ENCODE measurements at places on chromosomes 16 and 17. TPM values are rescaled to one million over a fixed set of nuclear protein-coding genes. Genes with fewer than 3 reads are reported as not detected.

KCNJ2 gene
- total RNA-seq: 2.2 TPM

KRTAP2-2 gene
- total RNA-seq: not detected

SECTM1 gene
- 24.3 TPM for total RNA-seq

KCNG4 gene
- 0.15 TPM for total RNA-seq

HSD17B2 gene
- not detected for total RNA-seq

SPOP gene
- total RNA-seq: 57.0 TPM

LITAFD gene
- total RNA-seq: not detected

CCL11 gene
- total RNA-seq: not detected

ALOX12 gene
- 0.23 TPM for total RNA-seq

TMEM114 gene
- total RNA-seq: not detected

LRRC36 gene
- total RNA-seq: 4.7 TPM

ITGAL gene
- 4.7 TPM for total RNA-seq

CRHR1 gene
- total RNA-seq: not detected

DNA sequence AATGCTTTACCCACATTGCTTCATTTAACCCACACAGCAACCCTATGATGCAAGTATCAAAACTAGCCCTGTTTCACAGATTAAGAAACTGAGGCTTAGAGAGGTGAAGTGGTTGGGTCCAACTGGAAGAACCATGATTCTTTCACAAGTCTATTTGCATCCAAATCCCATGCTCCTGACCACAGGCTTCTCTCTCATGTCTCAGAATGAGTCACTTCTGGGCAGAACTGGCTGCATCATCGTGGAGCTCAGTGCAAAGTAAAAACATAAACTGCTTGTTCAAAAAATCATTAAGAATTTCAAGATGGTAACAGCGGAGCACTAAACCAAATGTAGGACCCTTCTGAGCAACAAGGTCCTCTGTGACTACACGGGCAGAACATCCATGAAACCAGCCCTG lies 20.2 kb upstream of the CES1 start:
- DNase-seq: no peak

DNA sequence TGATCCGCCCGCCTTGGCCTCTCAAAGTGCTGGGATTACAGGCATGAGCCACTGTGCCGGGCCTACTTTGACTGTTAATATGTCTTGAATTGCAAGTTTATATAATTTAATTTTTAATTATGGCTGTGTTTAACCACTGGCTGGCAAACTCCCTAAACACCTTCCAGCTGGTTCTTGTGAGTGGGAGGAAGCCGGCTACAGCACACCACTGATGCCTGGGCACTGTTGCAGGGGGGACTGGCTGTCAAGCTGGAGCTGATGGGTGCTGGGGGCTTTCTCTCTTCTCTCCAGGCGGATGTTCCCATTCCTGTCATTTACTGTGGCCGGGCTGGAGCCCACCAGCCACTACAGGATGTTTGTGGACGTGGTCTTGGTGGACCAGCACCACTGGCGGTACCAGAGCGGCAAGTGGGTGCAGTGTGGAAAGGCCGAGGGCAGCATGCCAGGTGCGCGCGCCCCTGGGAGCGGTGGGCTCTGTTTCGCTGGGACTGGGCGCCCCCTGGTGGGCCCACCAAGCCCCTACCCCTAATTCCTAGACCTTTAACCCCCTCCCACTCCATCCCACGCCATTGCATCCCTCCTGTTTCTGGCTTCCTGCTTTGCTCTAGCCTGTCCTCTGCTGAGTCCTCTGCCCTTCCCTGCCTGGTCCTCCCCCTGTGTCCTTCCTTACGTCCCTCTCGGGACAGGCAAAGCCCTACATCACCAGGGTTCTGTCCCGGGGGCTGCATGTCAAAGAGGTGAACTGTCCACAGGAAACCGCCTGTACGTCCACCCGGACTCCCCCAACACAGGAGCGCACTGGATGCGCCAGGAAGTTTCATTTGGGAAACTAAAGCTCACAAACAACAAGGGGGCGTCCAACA lies 9.5 kb downstream of the TBX21 start:
- no peak for DNase-seq

- no peak for DNase-seq
Measured at GRCh38 chr17:14359163-14360020, 58.5 kb downstream of the HS3ST3B1 start.

DNA sequence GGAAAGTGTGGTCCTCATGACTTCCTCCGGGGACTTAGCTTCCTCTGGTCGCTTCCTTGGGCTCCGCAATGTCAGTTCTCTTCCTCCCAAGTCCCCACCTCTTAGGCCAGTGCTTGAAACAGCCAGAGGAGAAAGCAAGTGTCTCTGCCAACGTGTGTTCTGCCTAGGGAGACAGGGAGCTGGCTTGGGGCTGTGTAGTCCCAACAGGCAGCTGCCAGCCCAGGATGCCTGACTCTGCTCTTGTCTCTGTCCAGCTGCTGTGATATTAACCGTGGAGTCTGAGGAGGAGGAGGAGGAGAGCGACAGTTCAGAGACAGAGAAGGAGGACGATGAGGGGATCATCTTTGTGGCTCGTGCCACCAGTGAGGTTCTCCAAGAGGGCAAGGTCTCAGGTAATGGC lies 13.5 kb upstream of the PLEKHG4 start:
- no peak for DNase-seq

- no peak for DNase-seq
Measured at GRCh38 chr16:66508914-66509496, 40.9 kb downstream of the TK2 start.

DNA sequence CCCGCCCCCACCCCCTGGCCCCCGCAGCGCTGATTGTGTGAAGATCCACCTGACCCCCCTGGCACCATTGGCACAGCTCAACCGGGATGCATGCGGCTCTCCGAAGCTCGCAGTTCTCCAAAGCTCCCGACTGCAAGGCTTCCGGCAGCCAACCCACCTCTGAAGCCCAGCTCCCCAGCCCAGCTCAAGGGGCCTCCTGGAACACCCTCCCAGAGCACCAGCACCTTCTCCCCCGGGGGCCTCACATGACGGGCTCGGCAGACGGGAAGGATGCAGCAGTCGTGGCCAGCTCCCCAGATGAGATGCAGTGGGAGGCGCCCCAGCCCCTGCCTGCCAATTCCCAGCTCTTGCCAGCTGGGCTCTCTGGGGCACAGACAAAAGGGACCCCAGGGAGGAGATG lies 215.3 kb downstream of the ZNF423 start:
- DNase-seq: no peak

- DNase-seq: no peak
Measured at GRCh38 chr16:17133851-17134250, 336.9 kb downstream of the XYLT1 start.

DNA sequence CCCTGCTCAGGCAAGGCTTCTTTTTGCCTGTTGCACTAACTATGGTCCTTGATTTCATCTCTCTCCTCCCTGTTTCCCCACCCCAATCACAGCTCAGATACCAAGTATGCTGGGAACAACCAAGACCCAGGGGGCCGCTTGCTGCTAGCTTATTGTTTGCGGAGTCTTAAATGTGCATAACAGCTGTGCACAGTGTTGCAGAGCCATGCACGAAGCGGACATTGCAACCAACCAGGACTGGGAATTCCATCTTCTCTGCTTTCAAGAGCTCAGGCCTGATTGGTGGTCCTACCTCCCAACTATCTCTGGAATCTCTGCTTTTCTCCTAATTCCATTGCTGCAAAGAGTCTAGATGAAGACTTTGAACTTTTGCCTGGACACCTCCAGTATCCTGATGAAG lies 281.3 kb upstream of the TNRC6C start:
- no peak for DNase-seq

GRCh38 chr16:23052908-23053580 lies 96.2 kb downstream of the USP31 start:
- no peak for DNase-seq

- no peak for DNase-seq
Measured at GRCh38 chr16:23561586-23561985, 4.1 kb downstream of the UBFD1 start.

GRCh38 chr16:67299269-67299668 lies 19.9 kb downstream of the PLEKHG4 start:
- no peak for DNase-seq

GRCh38 chr16:68395815-68396214 lies 52.5 kb downstream of the SMPD3 start:
- DNase-seq: no peak

- no peak for DNase-seq
Measured at GRCh38 chr16:88599825-88600538, 29.8 kb downstream of the ZC3H18 start.

- peak; percentile 56 for DNase-seq
Measured at GRCh38 chr16:85029408-85029784, 1.8 kb downstream of the KIAA0513 start.

DNA sequence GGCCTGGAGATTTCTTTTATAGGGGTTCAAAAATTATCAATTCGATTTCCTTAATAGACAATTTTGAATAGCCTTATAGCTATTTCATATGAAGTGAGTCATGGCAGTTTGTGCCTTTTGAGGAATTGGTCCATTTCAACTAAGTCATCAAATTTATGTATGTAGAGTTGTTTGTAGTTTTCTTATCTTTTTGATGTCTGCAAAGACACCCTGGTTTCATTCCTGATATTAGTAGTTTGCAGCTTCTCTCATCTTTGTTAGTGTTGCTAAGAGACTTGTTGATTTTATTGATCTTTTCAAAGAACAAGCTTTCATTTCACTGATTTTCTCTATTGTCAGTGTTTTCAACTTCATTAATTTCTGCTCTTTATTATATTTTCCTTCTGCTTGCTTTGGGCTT lies 44.2 kb downstream of the N4BP1 start:
- no peak for DNase-seq

- DNase-seq: no peak
Measured at GRCh38 chr17:43613917-43614316, 47.8 kb downstream of the MEOX1 start.

DNA sequence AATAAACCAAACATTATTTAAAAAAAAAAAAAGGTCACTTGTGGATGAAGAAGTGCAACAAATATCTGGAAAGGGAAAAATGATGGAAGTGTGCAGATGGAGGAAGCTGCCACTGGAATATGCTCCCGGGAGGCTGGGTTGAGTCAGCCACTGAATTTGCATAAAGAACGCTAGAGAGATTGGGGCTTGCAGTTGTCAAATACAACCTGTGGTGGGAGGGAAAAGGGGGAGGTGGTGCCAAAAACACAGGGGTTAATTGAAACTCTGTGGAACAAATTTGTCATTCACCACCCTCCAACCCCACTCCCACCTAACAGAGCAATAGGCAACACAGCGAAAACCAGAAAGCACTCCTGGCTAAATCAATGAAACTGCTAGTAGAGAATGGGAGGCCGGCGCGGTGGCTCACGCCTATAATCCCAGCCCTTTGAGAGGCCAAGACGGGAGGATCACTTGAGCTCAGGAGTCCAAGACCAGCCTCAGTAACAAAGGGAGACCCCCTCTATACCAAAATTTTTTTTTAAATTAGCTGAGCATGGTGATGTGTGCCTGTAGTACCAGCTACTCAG lies 37.6 kb upstream of the RPL38 start:
- DNase-seq: no peak

DNA sequence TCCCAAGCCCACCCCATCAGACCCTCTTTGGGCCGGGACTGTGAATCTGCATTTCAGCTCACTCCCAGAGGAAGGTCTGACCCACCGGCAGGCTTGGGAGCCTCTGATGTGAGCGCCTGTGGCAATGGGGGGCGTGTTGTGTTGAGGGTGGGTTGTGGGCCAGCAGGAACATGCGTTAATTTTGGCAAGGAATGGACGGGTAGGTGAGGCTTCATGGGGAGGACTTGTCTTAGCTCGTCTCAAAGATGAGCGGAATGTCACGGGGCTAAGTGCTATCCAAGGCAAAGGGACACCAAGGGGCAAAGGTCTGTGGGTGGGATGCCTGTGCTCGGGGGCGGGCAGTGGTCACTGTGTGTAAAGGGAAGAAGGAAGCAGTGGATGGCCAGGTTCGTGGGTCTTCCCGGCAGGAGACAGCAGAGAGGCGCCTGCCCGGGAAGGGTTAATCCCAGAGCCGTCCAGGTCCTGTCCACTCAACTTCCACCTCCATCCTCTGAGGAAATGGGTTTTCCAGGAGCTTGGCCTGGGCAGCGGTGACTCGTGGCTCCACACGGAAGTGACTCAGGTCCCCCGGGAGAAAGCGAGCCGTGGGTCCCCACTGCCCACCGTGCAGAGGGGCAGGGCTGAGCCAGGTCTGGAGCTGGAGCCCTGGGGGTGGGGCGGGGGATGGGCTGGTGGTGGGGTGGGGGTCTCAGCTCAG lies 17.4 kb downstream of the ADGRG1 start:
- no peak for DNase-seq

DNA sequence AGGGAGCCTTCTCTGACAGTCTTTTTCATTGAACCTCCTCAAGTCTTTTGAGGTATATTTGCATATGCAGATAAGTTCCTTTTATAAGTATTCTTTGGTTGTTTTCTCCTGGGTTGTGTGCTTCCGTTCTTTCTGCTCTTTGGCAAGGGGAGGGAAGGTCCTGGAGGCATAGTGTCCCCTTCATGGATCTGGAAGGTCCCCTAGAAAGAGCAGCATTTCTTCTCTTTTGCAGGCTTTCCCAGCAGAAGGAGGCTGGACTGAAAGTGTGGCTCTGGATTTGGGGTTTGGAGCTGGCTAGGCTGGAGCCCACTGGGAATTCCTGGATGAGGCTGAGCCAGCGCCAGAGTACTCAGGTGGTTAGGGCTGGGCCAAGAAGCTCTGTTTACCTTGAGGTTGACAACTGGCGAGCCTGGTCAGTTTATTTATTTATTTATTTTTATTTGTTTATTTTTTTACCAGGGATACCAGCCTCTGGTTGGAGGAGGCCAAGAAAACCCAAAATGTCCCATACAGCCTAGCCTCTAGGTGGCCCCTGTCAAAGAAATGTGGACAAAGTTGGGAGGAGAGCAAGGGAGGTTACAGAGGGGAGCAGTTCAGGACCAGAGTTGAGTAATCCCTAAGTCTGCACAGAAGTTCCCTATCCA lies 5.4 kb upstream of the TOP2A start:
- DNase-seq: no peak

- DNase-seq: peak; percentile 37
Measured at GRCh38 chr16:12078405-12079280, 102.1 kb downstream of the SNX29 start.

GRCh38 chr17:12020642-12021622 lies at the start of gene MAP2K4:
Gene MAP2K4 (plus strand): TSS chr17:12020877. CDS start chr17:12020887, 10 bp downstream.
- DNase-seq: peak; percentile 90

DNA sequence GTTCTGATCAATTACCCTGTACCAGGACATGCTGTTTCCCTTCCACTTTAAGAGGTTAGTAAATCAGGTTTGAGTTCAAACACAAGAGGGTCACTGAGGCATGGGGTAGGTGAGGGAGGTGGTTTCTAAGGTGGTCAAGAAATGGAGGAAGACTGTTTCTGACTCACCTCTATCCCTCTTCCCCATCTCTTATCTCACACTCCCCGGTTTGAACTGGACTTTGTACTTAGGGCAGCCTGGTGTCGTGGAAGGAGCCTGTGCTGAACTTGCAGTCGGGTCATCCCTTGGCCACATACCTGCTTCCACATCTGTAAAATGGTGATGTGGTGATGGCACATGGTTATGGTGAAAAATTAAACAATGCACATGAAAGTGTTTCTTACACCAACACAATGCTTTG lies 17.2 kb upstream of the TMEM98 start:
- no peak for DNase-seq

DNA sequence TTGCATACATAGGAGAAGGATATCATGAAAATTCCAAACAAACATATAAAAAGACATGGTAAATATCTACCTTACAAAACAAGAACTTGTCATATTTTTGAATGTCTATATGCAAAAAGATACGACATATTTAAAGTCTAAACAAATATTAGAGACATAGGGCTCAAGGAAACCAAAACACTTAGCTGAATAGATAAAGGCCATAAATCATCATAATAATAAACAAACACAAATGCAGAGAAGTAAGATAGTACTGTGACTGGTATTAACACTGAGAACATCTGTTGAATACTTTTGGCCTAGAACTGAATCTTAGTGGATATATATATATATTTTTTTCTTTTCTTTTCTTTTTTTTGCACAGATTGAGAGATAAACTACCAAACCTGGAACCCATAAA lies 435.8 kb downstream of the KCNJ18 start:
- DNase-seq: no peak

Data from adrenal gland (tissue), 19 donors.